ENCODE measurements at places on chromosomes 1 and 21. TPM values are rescaled to one million over a fixed set of nuclear protein-coding genes. Genes with fewer than 3 reads are reported as not detected.

- no peak for ATAC-seq
These were observed 16.6 kb upstream of the SLC2A5 start for GRCh38 chr1:9086045-9086444.

DNA sequence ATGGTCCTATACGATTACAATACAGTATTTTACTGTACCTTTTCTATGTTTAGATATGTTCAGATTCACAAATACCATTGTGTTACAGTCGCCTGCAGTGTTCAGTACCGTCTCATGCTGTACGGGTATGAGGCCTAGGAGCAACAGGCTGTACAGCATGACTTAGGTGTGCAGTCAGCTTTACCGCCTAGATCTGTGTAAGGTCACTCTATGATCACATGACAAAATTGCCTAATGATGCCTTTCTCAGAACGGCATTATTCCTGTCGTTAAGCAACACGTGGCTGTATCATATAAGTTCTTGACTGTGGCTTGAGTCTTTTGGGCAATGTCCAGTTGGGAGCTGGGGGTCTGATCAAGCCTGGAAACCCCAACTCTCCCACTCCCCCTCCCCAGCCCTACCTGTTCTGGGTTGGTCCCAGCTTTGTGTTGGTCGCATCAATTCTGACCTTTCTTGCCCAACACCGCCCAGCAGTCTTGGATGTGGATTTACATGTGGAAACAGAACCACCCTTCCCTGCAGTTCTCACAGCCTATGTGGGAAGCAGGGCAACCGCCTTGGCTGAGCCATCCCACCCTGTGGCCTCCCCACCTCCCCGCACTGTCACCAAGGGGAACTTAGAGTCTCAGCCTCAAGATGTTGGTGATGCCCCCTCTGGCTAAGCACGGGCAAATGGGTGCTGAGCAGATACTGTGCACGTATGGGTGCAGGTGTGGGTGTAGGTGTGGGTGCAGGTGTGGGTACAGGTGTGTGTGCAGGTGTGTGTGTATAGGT is 80.2 kb upstream of the ACTL8 start:
- ATAC-seq: no peak

DNA sequence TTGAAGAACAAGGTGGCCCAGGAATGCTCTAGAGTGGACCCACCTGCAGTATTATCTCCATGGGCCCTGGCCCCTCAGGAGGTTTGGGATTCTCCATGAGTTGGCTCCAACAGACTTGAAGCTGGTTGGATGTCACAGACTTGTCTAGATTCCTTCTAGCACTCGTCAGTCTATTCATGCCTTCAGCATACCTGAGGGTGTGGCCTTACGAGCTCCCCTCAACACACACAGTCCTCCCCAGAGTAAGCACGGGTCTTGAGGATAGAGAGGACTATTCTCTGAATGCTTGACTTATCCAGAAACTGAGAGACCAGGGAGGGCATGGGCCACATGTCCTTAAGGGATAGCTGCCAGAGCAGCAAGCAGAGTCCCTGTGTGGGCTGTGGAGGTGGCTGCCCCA is 45.9 kb upstream of the COL6A1 start:
- no peak for ATAC-seq

DNA sequence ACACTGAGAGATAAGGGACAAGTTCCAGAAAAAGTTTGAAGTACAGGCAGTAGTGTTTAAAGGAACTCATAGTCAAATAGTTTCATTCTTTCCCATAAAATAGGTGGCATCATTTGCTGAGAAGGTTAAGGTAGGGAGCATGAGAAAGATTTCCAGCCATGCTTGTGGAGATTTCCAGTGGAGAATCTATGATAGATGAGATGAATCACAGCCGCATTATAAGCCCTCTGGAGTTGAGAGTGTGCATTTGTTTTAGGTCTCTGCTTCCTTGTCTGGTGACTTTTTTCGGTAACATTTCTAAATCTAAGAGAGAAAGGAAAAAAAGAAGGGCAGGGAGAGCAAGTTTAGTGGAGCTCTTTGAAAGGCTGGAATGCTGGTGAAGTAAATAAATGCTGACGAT is 108.7 kb downstream of the DISP1 start:
- no peak for ATAC-seq

Gene HSPG2
- 1.8 TPM for total RNA-seq

Gene PEX10
- total RNA-seq: 10.0 TPM

DNA sequence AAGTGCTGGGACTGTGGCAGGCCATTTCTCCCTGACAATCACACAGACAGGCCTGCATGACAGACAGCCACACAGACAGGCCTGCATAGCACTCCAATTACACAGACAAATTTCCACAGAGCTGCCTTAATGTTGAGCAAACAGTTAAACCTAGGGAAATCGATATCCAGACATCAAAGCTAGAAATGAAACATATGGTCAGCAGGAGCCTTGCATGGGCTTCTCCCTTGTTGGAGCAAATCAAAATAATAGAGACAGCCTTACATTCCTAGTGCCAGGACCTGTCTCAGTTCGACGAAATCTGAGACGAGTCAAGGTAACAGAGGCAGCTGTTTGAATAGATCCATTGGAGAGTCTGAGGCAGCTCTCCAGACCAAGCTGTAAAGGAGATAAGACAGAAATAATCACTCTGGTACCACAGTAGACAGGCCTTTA is 42.4 kb downstream of the OLFML3 start:
- no peak for ATAC-seq

DNA sequence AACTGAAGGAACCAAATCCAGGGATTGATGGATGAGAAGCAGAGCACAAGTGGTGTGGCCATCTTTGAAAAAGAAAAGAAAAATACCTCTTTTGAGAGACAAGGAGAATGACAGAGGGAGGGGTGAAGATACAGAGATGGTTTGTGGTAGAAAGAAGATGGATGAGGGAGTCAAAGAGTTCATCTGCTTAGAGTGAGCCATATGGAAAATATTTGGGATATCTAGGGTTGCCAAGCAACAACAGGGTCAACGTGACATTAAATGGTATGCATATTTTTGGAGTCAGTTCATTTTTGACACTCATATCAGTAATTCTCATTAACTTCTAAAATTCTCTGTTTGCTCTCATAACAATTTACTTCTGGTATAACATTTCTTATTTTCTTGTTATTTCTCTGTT is 50.7 kb downstream of the MACF1 start:
- no peak for ATAC-seq

Gene S100A6
- total RNA-seq: 530 TPM

Gene PLEKHA6
- 1.3 TPM for total RNA-seq

Gene PDC
- total RNA-seq: not detected

- ATAC-seq: no peak
These were observed 29.7 kb downstream of the LRP8 start for GRCh38 chr1:53298045-53298637.

Gene TNNT2
- total RNA-seq: not detected

Gene TMEM51
- not detected for total RNA-seq

Gene ARHGEF11
- total RNA-seq: 4.7 TPM

DNA sequence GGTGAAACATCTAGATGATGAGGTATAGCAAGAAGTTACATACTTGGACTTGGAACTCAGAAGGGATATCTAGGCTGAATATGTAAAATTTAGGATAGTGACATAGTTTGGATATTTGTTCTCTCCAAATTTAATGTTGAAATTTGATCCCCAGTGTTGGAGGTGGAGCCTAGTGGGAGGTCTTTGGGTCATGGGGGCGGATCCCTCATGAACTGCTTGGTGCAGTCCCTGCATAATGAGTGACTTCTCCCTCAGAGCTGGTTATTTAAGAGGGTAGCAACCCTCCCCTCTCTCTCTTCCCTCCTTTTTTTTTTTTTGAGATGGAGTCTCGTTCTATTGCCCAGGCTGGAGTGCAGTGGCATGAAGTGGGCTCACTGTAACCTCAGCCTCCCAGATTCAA is 15.5 kb downstream of the ST3GAL3 start:
- ATAC-seq: no peak

GRCh38 chr1:216562383-216562782 is 139.1 kb upstream of the USH2A start:
- ATAC-seq: no peak

Gene ATP1A2
- not detected for total RNA-seq

- no peak for ATAC-seq
These were observed 10.2 kb downstream of the SESN2 start for GRCh38 chr1:28269529-28269928.

DNA sequence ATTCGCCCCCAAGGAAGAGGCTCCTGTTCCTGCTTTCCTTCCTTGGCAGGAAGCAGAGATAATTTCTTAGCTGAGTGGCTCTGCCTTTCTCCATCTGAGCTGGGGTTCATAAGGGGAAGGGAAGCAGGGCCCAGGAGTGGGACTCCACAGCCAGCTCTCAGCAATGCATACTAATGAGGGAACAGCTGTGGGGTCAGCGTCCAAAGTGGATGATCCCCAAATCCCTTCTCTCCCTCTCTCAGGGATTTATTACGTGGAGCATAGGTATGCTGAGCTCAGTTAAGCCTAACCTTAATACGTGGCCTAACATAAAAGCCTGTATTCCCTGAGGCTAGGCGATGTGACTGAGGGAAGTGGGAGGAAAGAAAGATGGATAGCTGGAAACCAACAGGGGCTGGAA is 87.3 kb upstream of the CTTNBP2NL start:
- no peak for ATAC-seq

Gene HPDL
- 22.6 TPM for total RNA-seq

DNA sequence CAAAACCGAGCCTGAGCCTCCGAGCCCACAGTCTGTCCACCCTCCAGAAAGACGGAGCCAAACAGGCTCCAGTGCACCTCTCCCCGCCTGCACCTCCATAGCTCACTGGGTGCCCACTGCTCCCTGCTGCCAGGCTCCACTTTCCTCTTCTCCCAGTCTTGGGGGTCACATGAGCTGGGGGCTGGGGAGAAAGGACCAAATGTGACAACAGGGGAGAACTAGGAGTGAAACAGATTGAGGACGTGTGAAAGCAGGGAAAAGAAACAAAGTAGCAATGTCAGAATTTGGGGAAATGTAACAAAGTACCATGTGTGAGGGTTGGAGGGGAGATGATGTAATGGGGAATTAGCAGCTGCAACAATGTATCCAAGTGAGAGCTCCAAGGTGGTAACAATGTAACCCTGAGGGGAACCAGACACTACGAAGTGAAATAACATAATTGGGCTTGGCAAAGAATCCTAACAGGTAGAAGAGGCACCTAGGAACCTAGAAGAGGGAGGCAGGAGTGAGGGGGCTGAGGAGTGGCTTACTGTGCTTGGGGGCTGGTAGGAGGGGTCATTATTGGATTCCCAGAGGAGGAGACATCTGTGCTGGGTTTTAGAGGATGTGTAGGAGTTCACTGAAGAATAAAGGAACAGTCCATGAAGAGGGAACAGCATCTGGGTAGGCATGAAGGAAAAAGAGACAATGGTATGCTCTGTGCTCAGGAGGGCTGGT is 12.5 kb downstream of the SDC3 start:
- ATAC-seq: no peak

Gene MEAF6
- total RNA-seq: 53.1 TPM

DNA sequence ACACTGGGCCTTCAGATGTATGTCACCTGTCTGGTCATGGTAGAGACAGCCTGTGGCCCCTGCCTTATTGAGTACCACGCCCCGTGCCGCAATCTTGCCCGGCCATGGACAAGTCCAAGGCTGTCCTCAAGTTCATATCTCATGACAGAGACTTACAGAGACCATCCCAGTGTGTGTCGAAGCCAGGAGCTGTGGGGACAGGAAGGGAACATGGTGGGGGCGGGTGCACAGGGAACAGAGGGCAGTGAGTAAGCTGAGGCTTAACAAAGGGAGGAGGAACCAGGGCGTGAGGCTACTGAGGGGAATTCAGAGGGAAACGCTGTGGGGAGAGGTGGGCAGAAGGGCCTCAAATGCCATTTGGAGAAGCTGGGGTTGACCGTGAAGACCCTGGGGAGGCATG is 75.8 kb downstream of the ALPL start:
- no peak for ATAC-seq

GRCh38 chr21:24097181-24097580 is 1510.1 kb downstream of the MRPL39 start:
- no peak for ATAC-seq

- peak; percentile 52 for ATAC-seq
These were observed 3.6 kb downstream of the RGS1 start for GRCh38 chr1:192579010-192579738.

Gene C1orf94
- total RNA-seq: not detected

DNA sequence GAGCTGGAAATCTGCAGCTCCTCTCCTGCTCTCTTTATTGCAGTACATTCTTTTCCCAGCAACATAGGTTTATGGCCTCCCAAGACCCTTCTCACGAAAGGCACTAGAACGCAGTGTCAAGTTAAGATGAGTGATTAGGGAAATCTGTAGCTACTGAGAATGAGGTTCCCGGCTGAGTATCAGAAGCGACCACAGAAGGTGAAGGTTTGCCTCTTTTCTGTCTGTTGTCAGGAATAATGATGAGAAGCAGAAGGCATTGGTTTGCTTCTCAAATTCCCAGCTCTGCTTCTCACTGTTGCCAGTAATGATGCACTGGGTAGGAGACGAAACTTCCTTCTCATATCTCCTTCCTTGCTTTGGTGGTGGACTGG is 128.4 kb downstream of the NTMT2 start:
- ATAC-seq: no peak

DNA sequence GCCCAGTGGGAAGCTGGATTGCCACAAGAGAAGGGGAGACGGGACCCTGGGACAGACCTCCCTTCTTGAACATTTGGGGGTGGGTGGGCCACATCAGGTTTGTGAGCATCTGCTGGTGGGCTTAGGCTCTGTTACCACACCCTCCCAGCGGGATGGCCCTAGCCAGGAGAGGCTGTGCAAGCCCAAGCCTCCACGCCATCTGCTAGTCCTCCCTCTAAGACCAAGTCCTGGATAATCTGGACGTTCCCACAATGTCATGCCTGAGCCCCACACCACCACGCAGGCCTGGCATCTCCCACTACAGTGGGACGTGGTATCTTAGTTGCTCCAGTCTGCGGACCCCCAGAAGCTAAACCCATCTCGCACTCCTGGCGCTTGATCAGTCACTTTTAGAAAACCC is 3.7 kb upstream of the IBA57 start:
- ATAC-seq: no peak

GRCh38 chr21:45455674-45456583 is 51.0 kb downstream of the COL18A1 start:
- ATAC-seq: no peak

DNA sequence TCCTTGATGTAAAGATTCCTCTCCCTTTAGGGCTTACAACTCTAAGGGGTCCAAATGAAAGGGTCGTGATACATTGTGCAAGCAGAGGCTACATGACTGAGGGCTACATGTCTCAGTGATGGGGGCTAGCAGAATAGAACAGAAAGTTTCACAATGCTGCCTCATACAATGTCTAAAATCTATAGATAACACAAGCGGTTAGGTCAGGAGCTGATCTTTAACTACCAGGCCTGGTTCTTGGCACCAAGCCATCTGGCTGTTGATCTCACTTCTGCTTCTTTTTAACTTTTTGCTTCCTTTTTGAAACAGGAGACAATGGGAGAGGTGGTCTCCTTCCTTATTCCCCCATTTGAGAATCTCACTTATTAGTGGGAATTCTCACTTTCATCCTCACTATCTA is 710.2 kb downstream of the AMY1C start:
- ATAC-seq: no peak
